Fibroblast of skin of scalp (primary cell): ENCODE measurements at places on chromosomes 3 and 15.
A peak's percentile ranks its signal among the peaks of the same experiment; 100 is the strongest.

DNA sequence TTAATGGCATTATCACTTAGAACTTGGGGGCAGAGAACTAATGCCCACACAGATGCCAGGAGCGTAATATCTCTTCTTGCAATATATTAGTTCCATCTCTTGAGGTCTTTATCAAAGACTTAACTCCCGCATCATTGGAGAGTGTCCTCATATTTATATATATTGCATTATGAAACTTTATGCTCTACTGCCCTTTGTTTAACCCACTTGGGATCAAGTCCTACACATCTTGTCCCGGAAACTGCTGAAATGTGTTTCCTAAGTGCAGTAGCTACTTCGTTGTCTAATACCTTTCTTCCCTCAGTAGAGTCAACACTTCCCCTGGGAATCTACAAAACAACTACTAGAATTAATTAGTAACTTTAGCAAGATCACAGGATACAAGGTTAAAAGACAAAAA, 1029.2 kb downstream of the OTOL1 start:
- no peak for DNase-seq

DNA sequence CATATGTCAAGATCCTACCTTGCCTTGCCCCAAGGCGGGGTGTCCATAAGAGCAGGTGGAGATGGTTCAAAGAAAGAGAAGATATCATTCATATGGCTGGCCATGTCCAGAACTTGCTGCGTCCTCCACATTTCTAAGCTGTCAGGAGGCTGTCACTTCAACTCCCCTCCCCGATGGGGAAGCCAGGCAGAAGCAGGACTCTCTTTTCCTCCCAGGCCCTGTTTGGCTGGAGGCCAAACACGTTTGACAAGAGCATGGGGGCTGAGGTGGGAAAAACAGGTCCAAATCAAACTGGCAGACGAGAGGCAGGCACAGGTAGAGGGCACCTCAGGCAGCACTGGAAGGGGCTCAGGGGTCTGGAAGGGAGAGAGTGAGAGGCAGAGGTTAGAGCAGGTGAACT, 37.7 kb downstream of the MESD start:
- DNase-seq, result no peak

DNA sequence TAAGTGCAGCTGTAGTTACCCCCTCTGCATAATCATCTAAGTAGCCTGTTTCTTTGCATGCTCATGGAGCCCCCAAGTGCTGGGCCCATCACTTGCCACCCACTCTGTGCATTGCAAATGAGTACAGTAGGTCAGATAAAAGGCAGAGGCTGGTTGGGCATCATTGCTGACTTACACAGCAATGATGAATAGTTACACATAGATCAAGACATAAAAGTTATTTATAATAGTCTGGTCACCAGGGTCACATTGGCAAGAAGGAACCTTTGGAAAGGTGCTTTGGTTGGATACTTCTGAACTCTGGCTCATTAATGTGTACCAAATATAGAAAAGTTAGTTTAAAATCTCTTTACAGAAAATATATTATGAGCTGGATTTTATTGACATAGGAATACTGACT, 111.6 kb downstream of the MITF start:
- no peak for DNase-seq

DNA sequence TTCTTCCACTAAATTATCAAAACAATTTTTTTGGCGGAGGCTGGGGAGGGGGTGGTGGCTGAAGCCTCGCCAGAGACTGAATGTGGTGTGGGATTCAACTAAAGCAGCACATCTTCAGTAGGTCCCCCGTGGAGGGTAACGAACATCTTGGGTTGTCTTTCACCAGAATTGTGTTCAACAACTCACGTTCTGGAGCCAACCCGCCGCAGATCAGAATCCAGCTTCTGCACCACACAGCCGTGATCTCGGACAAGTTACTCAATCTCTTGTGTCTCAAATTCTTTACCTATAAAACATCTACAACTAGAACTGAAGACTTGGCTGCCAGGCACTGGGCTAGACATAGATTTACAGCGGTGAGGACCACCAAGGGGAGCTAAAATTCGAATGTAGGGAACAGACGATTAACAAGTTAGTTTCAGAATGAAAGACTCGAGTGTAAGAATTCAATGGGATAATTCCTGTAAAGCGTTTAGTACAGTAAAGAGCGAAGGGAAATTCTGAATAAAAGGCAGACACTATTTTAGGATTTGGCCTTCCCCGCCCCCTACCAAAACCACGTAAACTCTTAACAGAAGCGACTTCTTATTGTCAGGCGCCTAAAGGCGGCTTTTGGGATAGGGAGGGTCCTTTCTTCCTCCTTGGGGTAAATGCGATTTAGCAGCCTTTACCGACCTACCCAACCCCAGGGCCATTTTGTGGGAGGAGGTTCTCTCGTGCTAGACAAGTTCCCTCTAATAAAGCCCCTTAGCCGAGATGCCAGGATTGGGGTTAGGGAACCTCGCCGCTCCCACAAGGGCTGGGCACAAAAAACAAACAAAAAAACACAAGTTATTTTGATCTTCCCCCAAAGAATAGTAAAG, 697 bp upstream of the RAB5A start:
- peak; percentile 3 for DNase-seq

DNA sequence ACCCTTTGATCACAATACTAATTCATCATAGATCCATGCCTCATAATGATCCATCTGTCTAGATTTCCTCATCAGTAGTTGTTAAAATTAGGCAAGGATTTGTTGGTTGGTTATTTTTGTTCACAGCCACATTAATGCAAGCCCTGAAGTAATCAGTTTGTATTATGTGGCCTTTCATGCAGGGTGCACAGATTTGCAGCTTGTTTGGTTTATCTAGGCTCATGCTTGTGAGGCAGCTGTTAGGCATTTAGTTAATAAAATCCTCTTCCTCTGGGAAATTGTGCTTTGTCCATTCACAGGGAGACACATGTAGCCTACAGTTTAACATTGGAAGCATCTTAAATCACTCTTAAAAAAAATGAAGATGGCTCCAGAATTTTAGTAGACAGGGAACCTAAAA, 162.8 kb upstream of the ZNF385D start:
- DNase-seq, result peak; percentile 81

GRCh38 chr3:138284957-138285477, 44.6 kb downstream of the NME9 start:
- DNase-seq, result no peak
